ENCODE measurements at places on chromosomes 3 and 15.

- DNase-seq, result no peak
These were observed 3.8 kb downstream of the CMTM7 start for GRCh38 chr3:32395496-32395895.

DNA sequence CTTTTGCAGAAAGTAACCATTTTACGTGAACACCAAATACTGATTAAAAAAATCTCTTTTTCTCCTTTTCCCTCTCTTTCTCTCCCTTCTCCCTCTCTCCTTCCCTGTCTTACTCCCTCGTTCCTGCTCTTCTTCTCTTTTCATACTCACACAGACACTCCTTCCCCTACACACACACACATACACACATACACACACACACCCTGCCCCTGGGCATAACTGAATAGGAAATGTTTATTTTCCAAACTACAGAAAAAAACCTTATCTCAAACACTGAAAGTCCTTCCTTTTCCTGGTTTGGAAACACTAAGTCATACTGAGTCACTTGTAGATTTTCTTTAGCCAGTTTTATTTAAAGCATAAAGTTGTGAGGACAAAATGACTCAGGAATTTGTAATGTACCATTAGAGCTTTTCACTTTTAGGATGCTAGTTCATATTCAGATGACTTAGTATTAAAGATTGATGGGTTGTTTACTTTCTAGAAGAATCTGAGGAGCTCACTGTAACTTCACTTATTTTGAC, 62.4 kb downstream of the MBNL1 start:
- no peak for DNase-seq

DNA sequence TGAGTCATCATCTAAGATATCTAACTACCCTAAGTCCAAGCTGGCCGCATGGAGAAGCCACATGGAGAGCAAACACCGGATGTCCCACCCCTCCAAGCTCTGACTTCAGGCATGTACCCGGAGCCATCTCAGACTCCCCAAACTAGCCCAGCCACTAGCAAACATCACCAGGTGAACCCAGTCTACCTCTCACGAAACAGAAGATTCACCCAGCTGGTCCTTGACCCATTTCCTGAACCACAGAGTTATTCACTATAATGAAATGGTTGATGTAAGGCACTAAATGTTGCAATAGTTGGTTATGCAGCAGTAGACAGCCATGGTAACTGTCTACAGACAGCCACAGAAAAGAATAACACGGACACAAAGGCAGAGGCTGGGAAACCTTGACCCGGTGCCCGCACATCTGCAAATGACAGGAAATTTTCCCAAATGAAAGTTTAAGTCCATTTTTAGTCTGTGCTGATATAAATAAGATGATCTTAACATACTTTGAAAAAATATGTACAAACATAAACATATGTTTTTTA, 265.5 kb upstream of the ATP10A start:
- no peak for DNase-seq

DNA sequence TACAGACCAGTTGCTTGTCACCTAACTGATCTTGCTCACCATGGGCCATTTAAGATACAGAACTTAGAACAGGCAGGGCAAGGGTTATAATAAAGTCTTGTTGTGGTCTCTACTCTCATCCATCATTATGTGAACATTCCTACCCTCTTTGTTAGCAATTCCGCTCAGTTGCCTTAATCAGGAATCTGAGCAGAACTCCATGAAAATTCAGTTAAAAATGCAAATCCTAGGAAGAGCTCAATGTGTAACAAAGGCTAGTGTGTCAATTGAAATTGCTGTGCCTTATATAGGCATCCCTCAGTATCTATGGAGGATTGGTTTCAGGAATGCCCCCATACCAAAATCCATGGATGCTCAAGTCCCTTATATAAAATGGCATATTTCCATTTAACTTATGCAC, 44.5 kb downstream of the CP start:
- DNase-seq, result no peak

GRCh38 chr3:161475206-161475605, 21.4 kb upstream of the OTOL1 start:
- no peak for DNase-seq

DNA sequence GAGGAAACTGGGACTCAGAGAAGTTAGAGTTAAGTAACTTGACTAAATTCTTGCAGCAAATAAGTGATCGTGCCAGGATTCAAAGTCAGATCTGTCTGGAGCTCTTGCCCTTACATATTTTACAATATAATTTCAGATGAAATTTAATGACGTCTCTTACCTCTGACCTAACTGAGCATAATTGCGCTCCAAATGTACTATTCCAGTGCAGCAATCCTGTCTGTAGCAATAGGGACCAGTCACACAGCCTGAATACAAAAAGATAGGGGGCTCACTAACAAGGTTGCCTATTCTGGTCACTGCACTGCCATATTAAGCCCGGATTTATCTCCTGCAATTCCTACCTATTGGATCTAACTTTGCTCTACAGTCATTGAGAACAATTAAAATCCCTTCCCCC, 316.4 kb downstream of the ZBTB20 start:
- no peak for DNase-seq

- DNase-seq, result no peak
These were observed 9.6 kb downstream of the SENP8 start for GRCh38 chr15:72127724-72128322.

GRCh38 chr3:187689984-187690383, 12.4 kb downstream of the RTP2 start:
- no peak for DNase-seq

- peak; percentile 78 for DNase-seq
These were observed 9.6 kb upstream of the LIPH start for GRCh38 chr3:185561958-185562357.

DNA sequence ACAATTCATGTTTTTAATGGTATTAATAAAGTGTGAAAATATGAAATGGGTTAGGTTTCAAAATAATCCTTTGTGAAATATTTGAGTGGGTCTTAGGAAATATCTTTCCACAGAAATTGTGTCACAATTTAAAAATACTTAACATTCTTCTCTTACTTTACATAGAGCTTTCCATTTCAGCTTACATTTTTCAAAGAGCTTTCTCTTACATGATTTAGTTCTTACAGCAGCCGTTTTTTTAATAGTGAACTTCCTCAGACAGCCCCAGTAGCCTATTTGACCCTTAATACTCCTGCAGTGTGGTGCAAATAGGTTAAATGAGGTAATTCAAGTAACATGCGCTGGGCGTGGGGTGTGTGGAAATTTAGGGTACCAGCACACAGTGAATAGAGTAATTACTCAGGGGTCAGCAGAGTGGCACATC, 21.8 kb downstream of the P2RY12 start:
- DNase-seq, result no peak

DNA sequence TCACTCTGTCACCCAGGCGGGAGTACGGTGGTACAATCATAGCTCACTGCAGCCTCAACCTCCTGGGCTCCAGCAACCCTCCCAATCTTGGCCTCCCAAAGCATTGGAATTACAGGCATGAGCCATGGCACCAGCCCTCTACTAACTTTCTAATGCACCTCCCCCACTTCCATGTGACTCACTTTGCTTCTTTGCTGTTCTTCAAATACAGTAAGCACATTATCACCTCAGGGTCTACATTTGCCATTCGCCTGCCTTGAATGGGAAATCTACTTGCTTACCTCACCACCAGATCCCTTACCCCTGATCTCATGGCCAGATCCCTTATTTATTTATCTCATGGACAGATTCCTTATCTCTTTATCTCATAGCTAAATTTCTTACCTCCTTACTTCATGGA, 235.3 kb downstream of the KCNMB2 start:
- DNase-seq, result no peak

GRCh38 chr15:25850154-25851111, 12.7 kb downstream of the ATP10A start:
- DNase-seq, result peak; percentile 64

DNA sequence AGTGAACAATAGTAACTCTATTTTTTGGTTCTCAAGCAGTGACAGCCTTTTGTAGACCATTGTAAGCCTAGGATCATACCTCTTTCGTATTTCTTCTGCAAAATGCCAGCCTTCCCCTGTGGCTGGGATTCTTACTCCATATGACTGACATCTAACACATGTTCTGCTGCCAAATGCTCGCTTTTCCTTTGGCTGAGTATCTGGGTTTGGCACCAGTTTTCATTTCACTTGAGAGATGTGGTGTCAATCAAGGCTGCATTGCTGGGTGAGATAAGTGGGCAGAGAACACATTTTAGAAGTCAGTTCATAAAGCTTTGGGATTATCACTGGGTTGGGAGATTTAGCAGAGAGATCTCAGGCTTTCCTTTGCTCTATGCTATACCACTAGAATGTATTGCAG, 514.7 kb upstream of the SGO1 start:
- no peak for DNase-seq

DNA sequence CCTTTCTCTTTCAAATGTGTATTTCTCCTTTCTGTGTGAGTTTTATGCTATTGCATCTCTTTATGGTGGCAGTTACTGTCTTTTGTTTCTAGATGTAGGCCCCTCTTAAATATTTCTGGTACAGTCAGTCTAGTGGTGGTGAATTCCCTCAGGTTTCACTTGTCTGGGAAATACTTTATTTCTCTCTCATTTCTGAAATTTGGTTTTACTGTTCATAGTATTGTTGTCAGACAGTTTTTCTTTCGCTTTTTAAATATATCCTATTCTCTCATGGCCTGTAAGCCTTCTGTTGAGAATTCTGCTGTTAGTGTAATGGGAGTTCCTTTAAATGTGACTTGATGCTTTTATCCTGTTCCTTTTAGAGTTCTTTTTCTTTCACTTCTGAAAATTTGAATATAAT, 874.0 kb downstream of the PLOD2 start:
- no peak for DNase-seq

DNA sequence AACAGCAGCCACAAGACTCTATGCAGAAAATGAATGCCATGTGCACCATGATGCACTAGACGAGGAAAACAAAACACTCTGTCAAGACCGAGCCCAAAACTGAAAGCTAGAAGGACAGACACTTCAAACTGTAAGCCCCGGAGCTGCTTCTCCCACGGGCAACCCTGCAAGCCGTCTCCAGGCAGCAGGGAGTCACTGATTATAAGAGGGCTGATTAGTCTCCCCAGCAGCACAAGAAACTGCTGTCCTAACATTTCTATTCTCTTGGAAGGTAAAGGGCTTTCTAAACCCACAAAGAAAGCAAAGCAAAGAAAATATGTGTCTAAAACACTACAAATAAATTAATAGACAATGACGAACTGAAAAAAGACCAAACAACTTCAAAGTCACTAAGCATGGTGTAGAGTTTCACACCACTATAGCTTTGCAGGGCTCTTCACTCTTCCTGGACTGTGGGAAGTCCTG, 15.5 kb downstream of the TBC1D2B start:
- DNase-seq, result peak; percentile 73

- no peak for DNase-seq
These were observed 39.6 kb downstream of the ATP13A3 start for GRCh38 chr3:194447161-194447560.

- no peak for DNase-seq
These were observed 44.5 kb downstream of the OXNAD1 start for GRCh38 chr3:16309558-16309957.

DNA sequence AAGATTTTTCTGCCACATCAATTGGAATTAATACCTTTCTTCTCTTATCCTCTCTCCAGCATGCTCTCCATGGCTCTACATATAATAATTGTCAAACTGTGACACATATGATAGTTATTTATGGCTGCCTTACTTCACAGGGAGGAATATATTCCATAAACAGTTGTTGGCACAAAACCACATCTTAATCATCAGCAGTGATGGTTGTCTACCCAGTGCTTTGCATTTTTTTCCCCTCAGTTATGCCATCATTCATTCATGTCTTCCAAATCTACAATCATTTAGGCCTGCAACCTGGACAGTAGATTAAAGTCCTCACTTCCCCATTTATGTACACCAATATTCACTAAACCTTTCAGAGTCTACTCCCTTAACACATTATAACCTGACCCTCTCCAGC, 107.7 kb downstream of the THRB start:
- DNase-seq, result no peak

- DNase-seq, result no peak
These were observed 13.6 kb downstream of the TBC1D23 start for GRCh38 chr3:100274361-100274760.

GRCh38 chr3:51385621-51386091, 565 bp downstream of the MANF start:
- DNase-seq, result no peak

DNA sequence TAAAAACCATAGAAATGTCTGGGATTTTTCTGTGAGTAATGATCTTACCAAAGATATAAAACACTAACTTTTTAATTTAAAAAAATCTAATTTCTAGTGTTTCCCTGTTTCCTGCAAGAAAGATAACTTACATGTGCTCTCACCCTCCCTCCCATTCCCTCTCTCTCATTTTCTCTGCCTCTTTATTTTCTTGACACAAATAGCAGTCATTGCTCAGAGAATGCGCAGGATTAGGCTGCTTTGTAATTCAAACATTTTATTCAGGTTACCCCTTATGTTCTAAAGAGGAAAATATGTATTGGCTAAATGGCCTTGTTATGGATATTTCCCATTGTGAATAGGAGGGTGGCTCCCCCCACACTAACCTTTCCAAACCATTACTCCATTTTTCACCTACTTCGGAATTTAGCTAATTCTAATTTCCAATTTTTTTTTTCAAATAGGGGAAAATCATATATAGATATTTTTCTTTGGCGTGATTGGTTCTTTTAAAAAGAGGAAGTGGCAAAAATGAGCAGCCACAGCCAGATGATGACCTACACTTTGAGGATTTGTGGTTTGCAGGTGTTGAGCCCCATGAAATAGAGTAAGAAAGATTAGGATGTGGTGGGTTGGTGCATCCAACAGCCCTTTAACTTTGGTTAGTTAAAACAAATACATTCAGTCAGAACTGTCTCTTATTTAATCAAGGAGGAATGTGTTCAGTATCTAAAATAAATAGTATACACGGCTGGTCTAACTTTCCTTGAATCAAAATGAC, 554.4 kb downstream of the IGSF11 start:
- no peak for DNase-seq

- no peak for DNase-seq
These were observed 24.1 kb upstream of the SENP5 start for GRCh38 chr3:196843435-196844110.

DNA sequence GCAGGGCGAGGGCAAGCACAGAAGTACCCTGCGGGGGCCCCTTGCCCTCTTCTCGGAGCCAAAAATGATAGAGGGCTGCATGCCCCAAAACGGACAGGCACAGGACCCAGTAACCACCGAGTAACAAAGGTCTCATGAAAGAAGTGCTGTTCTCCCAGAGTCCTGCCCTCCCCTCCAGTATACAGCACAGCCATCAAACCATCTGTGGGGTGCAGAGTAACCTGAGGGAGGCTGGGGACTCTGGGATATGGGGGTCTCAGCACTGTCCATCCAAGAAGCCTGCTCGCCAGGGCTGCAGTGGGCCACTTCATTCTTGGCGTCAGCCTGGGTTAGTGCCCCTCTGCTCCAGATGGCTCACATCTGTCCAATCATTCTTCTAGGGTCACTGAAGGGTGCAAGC, 6.1 kb downstream of the ULK3 start:
- DNase-seq, result no peak

GRCh38 chr3:60355825-60356224, 895.4 kb downstream of the FHIT start:
- no peak for DNase-seq

GRCh38 chr3:127107002-127107401, 85.9 kb upstream of the PRR23E start:
- DNase-seq, result no peak

Data from thyroid gland (tissue), 4 donors.